Stimulated activated CD4-positive, alpha-beta T cell treated with anti-CD3 and anti-CD28 coated beads, Interleukin-1b, Interleukin-23, amount 100 ng/mL, for 48 hours (primary cell): ENCODE measurements at places on chromosomes 3 and 15.

GRCh38 chr15:60620708-60621107 is 141.8 kb upstream of the ICE2 start:
- DNase-seq: no peak

GRCh38 chr3:46068501-46068900 is 41.2 kb upstream of the XCR1 start:
- no peak for DNase-seq

GRCh38 chr3:110393941-110394340 is 677.7 kb upstream of the NECTIN3 start:
- no peak for DNase-seq

DNA sequence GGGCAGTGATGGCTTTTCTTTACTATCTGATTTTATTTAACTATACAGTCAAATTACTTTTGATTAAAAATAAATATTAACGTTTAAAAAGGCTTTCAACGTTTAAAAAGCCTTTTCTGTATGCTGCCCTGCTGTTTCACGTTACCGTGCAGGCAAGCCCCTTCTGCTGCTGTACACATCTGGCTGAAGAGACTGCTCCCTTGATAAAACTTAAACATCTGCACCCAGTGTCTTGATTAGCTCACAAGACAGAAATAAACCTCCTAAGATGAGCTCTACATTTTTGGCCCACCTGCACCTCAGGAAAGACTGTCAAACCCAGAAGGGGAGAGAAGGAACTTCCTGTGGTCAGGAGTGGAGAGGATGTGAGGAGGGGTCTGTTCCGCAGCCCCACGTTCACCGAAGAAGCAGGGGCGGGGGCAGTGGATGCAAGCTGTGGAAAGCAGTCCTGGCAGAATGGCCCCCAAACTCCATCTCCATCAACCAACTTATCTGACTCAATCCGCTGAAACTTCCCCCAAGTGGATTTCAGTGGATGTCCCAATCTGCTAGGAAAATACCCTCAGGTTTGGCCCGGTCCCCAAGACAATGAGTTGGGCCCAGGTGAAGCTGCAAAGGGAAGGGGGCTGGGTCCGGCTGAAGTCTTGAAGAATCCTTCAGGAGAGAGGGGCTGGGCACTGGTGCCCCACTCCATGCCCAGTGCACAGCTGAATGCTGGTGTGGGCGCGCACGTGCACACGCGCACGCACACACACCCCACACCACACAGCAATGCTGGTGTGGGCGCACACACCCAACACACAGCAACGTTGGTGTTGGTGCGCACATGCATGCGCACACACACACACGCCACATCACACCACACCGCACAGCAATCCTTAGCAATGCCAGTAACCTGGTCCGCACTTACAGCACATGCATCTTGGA is 88.6 kb downstream of the LRIG1 start:
- DNase-seq: no peak

DNA sequence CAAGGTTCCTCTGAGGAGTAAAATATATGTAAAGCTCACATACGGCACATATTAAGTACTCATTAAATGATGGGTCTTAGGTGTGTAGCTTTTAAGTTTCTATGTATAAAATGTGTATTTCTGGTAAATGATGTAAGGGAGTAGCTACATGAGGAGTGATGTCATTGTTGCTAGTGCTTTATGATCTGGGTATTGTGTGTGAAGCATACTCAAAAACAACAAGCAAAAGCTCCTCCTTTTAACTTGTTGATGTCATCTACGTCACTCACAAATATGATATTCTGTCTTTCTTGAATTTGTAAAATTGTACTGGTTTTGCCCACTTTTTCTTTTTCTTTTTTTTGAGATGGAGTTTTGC is 1.4 kb upstream of the HERC1 start:
- DNase-seq: no peak

GRCh38 chr3:13497386-13497785 is 17.3 kb downstream of the HDAC11 start:
- no peak for DNase-seq

- DNase-seq: no peak
These were observed 810 bp downstream of the TMEM62 start for GRCh38 chr15:43134157-43134635.

DNA sequence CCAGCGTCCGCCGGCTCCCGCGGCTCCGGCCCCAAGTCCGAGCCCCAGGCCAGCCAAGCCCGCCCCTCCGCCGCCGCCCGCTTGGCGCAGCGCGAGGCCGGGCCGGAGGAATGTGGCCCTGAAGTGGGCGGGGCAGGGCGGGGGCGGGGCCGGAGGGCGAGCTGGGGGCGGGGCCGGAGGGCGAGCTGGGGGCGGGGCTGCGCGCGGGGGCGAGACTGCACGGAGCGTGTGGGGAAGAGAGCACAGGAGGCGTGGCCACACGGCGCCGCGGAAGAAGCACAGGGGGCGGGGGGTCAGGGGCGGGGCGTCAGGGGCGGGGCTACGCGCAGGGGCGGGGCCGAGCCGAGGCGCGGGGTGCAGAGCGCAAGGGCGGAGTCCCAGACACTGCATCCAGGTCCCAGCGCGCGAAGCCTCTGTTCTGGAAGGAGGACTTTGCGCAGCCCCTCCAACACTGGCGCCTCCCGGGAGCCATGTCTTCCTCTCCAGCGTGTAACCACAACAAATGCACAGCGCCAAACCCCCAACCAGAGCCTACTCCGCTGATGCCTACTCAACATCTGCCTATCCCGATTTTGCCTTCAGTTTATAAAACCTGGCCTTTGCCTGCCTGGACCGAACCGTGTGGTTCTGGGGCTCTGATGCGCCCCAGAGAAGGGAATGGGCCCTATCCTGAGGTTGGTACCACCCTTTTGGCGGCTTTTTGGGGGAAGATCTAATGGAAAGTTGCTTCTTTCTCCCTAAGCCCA is 105.5 kb downstream of the IQSEC1 start:
- peak; percentile 87 for DNase-seq

DNA sequence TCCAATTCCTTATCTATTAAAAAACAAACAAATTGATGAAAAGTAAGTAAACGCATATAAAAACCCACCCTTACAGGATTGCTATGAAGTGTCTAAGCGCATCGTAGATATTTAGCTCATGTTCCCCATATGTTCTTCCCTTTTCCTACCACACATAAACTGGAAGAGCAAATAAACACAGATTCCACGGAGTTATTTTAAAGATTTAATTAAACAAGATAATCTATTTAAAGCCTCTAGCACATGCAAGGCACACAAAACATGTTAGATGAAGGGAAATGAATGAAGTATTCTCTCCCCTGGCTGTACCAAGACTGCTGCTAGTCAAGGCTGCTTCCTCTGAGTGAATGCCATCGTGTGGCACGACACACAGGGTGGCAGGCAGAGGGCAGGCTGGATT is 78.4 kb upstream of the FGF12 start:
- DNase-seq: no peak

- no peak for DNase-seq
These were observed 1.3 kb downstream of the MAGI1 start for GRCh38 chr3:66037330-66037985.

GRCh38 chr15:77013776-77014131 is 18.8 kb downstream of the PSTPIP1 start:
- peak; percentile 90 for DNase-seq

DNA sequence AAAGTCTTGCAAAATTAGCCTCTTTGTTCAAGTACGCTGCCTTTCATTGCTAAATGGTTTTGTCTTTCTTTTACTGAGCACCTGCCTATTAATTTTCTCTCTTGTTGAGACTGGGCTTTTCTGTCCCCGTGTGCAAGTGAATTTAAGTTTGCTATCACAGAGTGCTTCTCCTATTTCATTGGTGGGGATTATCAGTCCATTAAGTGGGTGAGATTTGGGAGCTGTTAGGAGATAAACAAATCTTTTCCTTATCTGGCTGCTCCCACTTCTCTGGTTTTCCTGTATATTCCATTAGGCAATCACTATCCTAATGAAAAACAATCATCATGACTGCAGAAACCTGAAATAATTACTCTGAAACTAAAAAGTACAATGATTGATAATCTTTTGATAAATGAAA is 254.2 kb downstream of the NR1D2 start:
- DNase-seq: no peak

GRCh38 chr15:78216276-78217104 is 17.9 kb downstream of the ACSBG1 start:
- no peak for DNase-seq

DNA sequence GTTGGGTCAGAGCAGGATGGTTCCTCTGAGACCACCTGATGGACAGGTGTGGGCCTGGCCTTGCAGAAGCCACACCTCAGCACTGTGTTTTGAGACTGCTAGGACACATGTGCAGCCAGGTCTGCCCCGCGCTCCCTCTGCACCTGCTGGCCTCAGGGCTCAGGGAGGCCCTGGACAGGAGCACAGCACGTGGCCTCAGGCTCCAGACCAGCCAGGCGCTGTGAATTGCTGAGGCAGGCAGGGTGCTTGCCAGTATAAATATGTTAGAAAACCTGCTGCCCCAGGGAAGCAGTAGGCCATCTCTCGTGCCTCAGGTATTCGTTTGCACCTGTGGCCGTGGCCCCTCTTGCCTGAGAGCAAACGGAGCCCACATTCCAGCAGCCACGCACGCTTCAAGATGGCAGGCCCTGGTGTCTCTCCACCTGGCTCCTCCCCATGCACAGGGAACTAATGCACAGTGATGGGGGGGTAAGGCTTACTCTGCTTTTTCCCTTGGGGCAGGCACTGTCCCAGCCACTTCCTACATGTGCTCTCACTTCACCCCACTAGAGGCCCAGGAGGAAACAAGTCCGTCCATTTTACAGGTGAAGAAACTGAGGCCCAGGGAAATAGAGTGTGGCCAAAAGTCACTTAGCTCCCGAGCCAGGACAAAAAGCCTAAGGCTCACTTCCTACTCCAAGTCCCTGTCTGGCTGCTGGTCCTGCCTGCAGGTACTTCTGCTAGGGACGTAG is 20.4 kb downstream of the SEC61A1 start:
- DNase-seq: no peak

- peak; percentile 7 for DNase-seq
These were observed 25.6 kb upstream of the ACAP2 start for GRCh38 chr3:195468391-195468776.
